ENCODE measurements at places on chromosomes 5 and 9. TPM values are rescaled to one million over a fixed set of nuclear protein-coding genes. Genes with fewer than 3 reads are reported as not detected.

Gene CNTNAP3
- total RNA-seq: 3.9 TPM

Gene IGFBPL1
- total RNA-seq: 2.1 TPM

Gene SPATA31D4
- total RNA-seq: not detected

Gene PCDHB7
- total RNA-seq: 0.25 TPM

Gene ADRA1B
- 0.17 TPM for total RNA-seq

Gene DCP2
- 36.6 TPM for total RNA-seq

Gene TCOF1
- 46.4 TPM for total RNA-seq

Gene LRRC19
- not detected for total RNA-seq

Gene STPG3
- total RNA-seq: not detected

Gene FOXD4
- 0.14 TPM for total RNA-seq

Gene ENHO
- total RNA-seq: not detected

Gene PPP3R2
- not detected for total RNA-seq

Gene FYB1
- total RNA-seq: 0.02 TPM

Gene DBH
- total RNA-seq: not detected

Gene C9orf43
- total RNA-seq: 0.40 TPM

Gene FOXD4L3
- total RNA-seq: not detected

Gene CDX1
- not detected for total RNA-seq

Gene PDLIM4
- total RNA-seq: not detected

Gene FOXD4L5
- total RNA-seq: 0.10 TPM

Gene UBTD2
- 17.4 TPM for total RNA-seq

Gene SH3GL2
- total RNA-seq: not detected

Gene LCNL1
- total RNA-seq: not detected

Measured in NCI-H460 (cell line).